ENCODE measurements at places on chromosomes 13 and 19. TPM values are rescaled to one million over a fixed set of nuclear protein-coding genes. Genes with fewer than 3 reads are reported as not detected.

DIAPH3 gene
- 2.0 TPM for total RNA-seq

BCAM gene
- total RNA-seq, result 748 TPM

C5AR2 gene
- 2.5 TPM for total RNA-seq

SCEL gene
- 3.3 TPM for total RNA-seq

DNA sequence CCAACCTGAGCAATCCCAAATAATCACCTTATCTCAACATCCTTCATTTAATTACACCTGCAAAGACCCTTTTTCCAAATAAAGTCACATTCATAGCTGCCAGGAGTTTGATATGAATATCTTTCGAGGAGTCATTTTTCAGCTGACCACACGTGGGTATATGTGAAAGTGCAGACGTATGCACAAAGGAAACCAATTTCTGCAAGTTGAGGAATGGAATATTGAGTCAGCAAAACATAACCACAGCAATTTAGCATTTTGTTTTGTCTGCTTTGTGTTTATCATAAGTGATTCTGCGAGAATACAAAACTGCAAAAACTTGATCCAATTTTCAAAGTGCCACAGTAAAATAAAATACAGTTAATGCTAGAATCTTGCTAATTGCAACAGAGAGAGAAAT, 295.9 kb downstream of the SUCLA2 start:
- H3K4me3 ChIP-seq, result no peak overlapping the region
- H3K4me1 ChIP-seq, result no peaks in the 10 kb centered on the region
- no peaks in the 10 kb centered on the region for H3K36me3 ChIP-seq

GRCh38 chr13:74695021-74695800, 561.0 kb upstream of the KLF12 start:
- peaks cover 3% of the 10 kb centered on the region for H3K4me1 ChIP-seq
- H3K36me3 ChIP-seq, result no peaks in the 10 kb centered on the region
- H3K27ac ChIP-seq, result no peak overlapping the region
- no peaks in the 10 kb centered on the region for H3K27me3 ChIP-seq

DNA sequence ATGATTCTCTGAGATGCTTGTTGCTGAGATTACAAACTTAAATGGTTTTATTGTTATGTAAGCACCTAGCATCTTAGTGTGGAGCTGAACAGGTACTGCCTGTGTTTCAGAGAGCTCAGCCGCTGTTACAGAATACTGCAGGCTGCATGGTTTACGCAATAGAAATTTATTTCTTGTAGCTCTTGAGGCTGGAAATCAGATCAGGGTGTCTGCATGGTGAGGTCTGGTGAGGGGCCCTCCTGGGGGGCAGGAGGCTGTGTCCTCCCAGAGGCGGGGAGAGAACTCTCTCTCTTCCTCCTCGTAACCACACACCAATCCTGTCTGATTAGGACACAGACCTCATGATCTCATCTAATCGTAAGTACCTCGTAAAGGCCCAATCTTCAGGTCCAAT, 13.1 kb downstream of the ATP11A start:
- no peak overlapping the region for H3K4me3 ChIP-seq
- peak; percentile 62 for DNase-seq
- H3K36me3 ChIP-seq, result no peaks in the 10 kb centered on the region
- H3K4me1 ChIP-seq, result peaks cover 8% of the 10 kb centered on the region
- H3K27ac ChIP-seq, result no peak overlapping the region

GRCh38 chr19:11894851-11895250, 7.3 kb downstream of the ZNF69 start:
- H3K4me1 ChIP-seq, result no peaks in the 10 kb centered on the region
- peaks cover 3% of the 10 kb centered on the region for H3K36me3 ChIP-seq
- H3K27ac ChIP-seq, result no peak overlapping the region
- no peaks in the 10 kb centered on the region for H3K27me3 ChIP-seq

TJP3 gene
- 26.5 TPM for total RNA-seq

CEACAM20 gene
- not detected for total RNA-seq

KISS1R gene
- 0.69 TPM for total RNA-seq

METTL21C gene
- total RNA-seq, result not detected

P2RY11 gene
- 17.3 TPM for total RNA-seq

- H3K27me3 ChIP-seq, result peaks cover 5% of the 10 kb centered on the region
- H3K4me3 ChIP-seq, result no peak overlapping the region
Measured at GRCh38 chr13:94656766-94657165, 55.1 kb downstream of the GPR180 start.

LIM2 gene
- not detected for total RNA-seq

DNA sequence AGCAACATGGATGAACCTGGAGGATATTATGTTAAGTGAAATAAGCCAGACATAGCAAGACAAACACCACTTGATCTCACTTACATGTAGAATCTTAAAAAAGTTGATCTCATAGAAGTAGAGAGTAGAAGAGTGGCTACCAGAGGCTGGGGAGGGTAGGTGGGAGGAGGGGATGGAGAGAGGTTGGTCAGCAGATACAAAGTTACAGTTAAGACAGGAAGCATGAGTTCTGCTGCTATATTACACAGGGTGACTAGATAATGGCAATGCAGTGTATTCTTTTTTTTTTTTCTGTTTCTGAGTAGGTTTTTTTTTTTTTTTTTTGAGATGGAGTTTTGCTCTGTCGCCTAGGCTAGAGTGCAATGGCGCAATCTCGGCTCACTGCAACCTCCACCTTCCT, 15.2 kb upstream of the THSD1 start:
- no peak for DNase-seq
- H3K27ac ChIP-seq, result no peak overlapping the region
- no peaks in the 10 kb centered on the region for H3K27me3 ChIP-seq
- H3K4me3 ChIP-seq, result no peak overlapping the region

GRCh38 chr13:23718996-23719395, 148.8 kb downstream of the TNFRSF19 start:
- no peaks in the 10 kb centered on the region for H3K4me1 ChIP-seq
- no peak overlapping the region for H3K4me3 ChIP-seq
- no peaks in the 10 kb centered on the region for H3K36me3 ChIP-seq
- no peak overlapping the region for H3K27ac ChIP-seq

- H3K27me3 ChIP-seq, result no peaks in the 10 kb centered on the region
- H3K36me3 ChIP-seq, result peaks cover 10% of the 10 kb centered on the region
- H3K27ac ChIP-seq, result no peak overlapping the region
- DNase-seq, result no peak
- no peak overlapping the region for H3K4me3 ChIP-seq
- H3K4me1 ChIP-seq, result peaks cover 4% of the 10 kb centered on the region
Measured at GRCh38 chr19:10998045-10998533, 37.3 kb downstream of the SMARCA4 start.

CCNA1 gene
- 0.98 TPM for total RNA-seq

DNA sequence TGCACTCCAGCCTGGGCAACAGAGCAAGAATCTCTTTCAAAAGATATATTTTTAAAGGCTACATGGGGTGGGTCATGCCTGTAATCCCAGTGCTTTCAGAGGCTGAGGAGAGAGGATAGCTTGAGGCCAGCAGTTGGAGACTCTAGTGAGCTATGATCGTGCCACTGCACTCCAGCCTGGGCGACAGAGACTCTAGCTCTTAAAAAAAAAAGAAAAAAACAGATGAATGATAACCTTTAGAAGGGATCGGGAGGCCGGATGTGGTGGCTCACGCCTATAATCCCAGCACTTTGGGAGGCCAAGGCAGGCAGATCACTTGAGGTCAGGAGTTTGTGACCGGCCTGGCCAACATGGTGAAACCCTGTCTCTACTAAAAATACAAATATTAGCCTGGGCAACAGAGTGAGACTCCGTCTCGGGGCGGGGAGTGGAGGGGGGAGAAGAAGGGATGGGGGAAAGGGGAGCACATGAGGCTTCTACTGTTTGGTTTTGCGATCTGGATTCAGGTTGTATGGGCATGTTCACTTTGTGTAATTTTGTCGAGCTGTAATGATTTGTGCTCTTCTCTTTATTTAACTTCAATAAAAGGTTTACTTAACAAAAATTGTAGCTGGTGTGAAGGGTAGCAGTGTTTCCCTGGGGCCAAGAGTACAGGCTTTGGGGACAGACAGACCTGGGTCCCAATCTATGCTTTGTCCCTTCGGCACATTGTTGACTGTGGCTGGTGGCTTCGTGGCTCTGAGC, 1.1 kb upstream of the PSMC4 start:
- H3K27ac ChIP-seq, result peak overlapping the region; percentile 90
- no peak for DNase-seq
- peaks cover 11% of the 10 kb centered on the region for H3K4me1 ChIP-seq

All from kidney (tissue), 22 donors.